ENCODE measurements at places on chromosomes 13 and 19.

DNA sequence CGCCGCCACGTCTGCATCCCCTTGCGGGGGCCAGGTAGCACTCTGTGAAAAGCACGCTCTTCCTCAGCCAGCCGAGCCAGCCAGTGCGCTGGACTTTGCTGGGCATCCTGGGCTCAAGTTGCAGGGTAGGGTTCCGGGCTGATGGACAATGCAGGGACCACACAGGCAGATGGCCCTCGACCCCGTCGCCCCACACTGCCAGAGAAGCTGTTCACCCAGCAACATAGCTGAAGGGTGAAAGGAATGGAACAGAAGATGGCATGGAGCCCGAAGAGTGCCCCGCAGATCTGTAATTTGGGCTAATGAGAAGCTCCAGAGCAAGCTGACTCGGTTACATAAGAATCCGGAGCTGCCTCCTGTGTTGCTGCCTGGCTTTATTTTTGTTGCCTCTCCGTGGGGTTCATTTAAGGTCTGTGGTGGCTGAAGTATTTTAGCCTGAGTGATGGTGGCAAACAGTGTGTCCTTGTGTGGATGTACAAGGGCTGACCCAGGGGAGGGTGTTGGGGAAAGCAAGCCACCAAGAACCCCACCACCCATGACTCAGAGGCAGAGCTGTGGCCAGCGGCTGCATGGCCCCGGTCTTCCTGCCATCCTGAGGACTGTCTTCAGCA is 105.8 kb downstream of the SOX1 start:
- DNase-seq = no peak

- DNase-seq = no peak
Observed at GRCh38 chr13:106660746-106661625, 93.0 kb upstream of the ARGLU1 start.

GRCh38 chr13:76830805-76831204 is 55.4 kb downstream of the KCTD12 start:
- no peak for DNase-seq

DNA sequence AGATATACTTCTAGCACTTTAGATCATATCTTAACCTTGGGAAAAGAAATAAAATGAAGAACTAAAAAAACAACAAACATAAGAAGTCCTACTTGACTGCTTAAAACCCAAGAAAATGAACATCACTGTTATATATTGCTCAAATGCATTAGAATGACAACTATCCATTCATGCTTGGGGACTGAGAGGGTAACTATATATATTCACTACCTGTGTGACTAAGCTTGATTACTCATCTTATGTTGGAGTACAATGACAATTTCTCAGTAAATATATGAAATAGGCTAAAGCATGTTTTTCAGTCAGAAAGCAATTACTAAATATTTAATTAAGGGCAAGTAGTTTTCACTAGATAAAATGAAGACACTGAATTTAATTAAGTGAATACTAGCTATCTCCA is 40.1 kb downstream of the ZC3H13 start:
- no peak for DNase-seq

DNA sequence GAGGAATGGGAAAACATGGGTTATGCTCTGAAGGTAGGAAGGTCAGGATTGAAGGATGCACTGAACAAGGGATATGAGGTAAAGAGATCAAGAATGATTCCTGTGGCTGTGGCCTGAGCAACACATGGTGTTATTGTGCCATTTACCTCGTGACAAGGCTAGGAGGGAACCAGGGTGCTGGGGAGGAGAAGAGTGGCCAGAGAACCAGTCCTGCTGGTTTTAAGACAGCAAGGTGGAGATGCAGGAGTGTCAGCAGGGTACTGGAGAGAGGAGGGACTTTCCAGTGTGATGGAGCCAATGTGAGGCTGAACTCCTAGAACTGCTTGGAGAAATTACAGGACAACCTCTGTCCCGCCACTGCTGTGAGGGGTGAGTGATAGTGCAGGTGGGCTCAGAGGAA is 282.4 kb downstream of the MYO16 start:
- no peak for DNase-seq

DNA sequence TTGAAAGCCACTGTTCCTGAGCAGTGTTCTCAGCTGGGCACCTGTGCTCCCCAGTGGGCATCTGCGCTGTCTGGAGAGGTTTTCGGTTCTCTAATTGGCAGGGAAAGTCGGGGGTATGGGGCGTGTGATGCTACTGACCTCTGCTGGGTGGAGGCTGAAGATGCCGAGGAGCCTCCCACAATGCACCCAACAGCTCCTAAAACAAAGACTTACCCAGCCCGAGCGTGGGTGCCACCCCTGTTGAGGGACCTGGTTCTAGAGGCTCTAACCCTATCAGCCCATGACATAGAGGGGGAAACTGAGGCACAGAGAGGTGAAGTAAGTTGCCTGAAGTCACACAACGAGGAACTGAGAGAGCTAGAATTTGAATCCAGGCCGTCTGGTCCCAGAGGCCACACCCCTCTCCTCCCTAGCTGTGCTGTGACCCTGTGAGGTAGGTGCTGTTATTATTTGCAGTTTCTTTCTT is 2.3 kb downstream of the SPACA4 start:
- DNase-seq = peak; percentile 62

- DNase-seq = no peak
Observed at GRCh38 chr19:47581605-47582319, 8.8 kb upstream of the ZNF541 start.

GRCh38 chr13:109773276-109773675 is 13.1 kb downstream of the IRS2 start:
- DNase-seq = no peak

- DNase-seq = peak; percentile 35
Observed at GRCh38 chr19:926589-927350, 935 bp downstream of the ARID3A start.

DNA sequence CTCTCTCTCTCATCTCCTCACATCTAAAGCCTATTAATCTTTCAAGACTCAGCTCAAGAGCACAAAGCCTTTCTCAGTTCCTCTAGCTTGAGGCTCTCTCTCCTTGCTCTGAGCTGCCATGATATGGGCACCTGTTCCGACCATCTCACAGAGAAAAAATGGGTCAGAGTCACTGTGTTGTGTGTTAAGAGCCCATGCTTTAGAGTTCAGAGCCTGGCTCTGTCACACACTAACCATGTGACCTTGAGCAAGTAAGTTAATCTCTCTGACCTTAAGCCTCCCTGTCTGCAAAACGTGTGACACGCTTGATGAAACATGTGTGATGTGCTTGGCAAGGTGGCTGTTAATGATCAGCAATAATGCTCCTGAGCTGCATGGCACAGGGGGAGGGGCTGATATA is 245.2 kb downstream of the DLEU7 start:
- no peak for DNase-seq

- no peak for DNase-seq
Observed at GRCh38 chr13:25489238-25489637, 117.5 kb downstream of the ATP8A2 start.

- DNase-seq = no peak
Observed at GRCh38 chr13:67139551-67139950, 90.6 kb downstream of the PCDH9 start.

DNA sequence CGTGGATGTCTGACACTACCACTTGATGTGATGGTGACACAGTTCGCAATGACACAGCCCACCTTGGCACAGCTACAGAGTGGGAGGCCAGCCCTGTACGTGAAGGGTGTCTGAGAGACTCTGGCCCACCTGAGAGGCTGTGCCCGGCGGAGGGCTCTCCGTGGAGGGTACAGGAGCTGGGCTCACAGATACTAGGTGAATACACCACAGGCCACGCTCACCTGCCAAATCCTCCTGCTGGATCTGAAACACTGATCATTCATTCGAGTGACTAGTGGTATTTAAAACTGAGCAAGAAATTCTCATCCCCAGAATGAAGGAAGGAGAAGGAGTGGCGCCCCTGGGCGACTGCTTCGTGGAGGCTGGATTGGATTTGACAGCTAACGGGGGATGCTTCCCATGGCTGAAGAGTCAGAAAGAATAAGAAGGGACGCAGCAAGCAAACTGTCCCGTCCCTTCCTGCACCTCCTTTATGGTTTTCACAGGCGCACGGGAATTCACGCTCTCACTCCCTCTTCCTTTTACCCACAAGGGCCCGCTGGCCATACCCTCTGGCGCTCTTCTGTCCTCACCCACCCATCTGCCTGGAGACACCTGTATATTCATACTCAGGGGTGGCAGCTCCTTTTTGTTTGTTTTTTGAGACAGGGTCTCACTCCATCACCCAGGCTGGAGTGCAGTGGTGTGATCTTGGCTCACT is 25.0 kb downstream of the CEBPG start:
- DNase-seq = no peak

GRCh38 chr13:37695200-37695599 is 96.6 kb upstream of the POSTN start:
- DNase-seq = no peak

DNA sequence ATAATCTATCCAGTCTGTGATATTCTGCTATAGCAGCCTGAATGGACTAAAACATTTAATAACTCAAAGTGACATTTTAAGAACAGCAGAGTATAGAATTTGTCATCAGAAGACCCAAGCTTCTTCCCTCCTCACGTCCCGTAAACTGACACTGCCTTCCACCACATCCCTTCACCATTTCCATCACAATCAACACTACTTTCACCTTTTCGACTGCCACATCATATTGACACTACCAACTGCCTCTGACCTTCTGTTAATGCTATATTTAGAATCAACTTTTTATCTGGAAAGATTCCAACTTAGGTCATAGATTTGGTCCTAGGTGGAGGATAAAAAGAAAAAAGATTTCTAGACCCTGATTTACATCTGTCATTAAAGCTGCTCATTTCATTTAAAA is 39.6 kb downstream of the STOML3 start:
- DNase-seq = no peak

DNA sequence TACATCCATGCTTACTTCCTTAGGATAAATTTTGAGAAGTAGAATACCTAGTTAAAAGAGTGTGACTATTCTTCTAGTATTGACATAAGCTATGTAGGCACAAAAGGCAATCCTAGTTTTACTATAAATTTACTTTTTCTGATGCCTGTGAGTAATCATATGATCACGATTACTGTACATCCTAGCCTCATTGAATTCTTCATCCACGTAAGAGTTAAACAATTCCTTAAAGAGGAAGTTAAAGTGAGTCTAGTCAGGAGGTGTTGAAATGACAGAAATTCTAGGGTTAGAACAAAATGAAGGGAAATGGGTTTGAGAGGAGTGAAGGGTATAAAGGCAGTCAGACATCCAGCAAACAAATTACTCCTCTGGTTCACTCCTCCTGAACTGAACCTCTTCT is at the start of gene ACOD1:
ACOD1 (plus strand) TSS at position 363 of the 400 bp plus-strand sequence. CDS start 48 bp downstream, outside the sequence.
- no peak for DNase-seq

DNA sequence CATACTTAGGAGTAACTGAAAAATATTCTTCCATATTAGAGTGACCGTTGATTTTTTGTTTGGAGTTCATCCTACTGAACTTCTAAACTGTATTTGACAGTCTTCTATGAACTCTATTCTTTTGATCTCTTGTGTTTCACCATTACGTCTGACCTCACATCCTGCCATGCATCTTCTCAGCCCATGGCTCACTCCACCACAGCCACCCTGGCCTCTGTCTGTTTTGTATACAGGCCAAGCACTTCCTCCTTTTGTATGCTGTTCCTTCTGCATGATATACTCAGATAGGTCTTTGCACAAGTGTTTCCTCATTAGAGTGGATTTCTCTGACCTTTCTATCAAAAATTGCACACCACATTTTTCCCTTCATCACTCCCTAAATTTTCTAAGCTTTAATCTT is 119.9 kb downstream of the MAB21L1 start:
- DNase-seq = no peak
